NCI-H2081 (cell line): ENCODE measurements at places on chromosomes 2 and 18.

DNA sequence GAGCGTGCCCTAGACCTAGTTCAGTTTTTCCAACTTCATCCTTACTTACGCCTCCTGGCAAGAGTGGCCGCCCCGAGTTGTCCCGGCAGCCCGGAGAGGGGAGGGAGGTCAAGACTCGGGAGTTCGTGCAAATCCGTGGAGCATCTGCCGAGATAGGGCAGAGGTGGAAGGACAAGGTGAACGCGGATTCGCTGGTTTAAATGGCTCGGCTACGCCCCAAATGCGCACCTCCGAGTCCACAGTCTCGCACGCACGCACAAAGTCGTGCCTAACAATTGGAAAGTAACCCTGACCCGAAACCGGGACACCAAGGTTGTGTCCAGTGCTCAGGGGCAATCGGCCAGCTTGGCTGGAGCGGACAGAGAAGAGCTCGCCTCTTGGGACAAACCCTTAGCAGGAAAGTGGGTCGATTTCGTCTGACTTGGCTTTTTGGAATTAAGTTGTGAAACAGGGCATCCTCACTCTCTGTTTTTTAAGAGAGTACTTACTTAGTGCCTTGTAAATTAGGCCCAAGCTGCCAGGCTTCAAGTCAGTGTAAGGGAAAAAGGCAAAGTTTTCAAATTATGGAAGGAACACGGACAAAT is 726 bp upstream of the SS18 start:
- no peak for DNase-seq

GRCh38 chr2:96965781-96966514 is 20.4 kb downstream of the FAM178B start:
- DNase-seq: no peak

DNA sequence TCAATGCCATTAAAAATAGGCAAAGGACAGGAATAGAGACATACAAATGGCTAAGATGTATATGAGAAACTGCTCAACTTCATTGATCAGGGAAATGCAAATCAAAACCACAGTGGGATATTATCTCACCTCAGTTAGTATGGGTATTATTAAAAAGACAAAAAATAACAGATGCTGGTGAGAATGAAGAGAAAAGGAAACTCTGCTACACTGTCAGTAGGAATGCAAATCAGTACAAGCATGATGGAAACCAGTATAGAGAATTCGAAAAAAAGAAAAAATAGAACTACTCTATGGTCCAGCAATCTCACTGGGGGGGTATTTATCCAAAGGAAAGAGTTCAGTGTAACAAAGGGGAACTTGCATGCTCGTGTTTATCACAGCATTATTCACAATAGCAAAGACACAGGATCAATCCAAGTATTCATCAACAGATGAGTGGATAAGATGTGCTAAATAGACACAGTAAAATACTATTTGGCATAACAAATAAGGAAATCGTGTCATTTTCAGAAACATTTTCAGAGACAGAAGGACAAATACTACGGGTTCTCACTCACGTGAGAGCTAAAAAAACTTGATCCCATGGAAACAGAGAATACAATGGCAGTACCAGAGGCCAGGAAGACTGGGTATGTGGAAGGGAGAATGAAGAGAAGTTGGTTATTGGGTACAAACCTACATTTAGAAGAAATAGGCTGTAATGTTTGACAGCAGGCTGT is 60.6 kb downstream of the CCDC74A start:
- no peak for DNase-seq

DNA sequence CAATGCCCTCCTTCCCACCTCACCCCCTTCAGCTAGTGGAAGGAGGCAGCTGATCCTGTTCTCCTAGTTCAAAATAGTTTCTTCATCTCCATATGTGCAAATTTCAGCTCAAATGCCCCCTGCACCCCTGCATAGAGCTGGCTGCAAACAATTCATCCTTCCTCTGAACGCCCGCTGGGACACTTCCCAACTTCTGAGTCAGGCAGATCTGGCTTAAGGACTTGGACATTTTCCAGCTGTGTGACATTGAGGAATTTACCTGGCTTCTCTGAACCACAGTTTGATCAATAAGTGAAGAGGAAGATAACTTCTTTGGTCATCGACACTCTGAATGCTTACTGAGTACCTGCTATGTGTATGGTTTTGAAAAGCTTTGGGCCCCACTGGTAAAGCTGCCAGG is 23.5 kb downstream of the PTGR3 start:
- no peak for DNase-seq

DNA sequence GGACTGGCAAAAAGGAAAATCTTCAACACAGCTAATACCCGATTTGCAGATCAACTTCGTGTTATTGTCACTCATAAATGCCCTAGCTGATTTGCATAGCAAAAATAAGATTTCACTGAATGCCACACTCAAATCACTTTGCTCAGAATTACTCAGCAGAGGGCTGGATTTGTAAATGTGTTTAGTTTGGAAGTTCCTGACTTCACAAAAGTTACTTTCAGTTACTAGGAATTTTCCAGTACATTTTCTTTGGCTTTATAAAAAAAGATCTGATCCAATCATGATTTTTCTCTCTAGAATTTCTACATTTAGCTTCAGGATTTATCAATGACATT is 433.3 kb upstream of the ID2 start:
- DNase-seq: no peak

DNA sequence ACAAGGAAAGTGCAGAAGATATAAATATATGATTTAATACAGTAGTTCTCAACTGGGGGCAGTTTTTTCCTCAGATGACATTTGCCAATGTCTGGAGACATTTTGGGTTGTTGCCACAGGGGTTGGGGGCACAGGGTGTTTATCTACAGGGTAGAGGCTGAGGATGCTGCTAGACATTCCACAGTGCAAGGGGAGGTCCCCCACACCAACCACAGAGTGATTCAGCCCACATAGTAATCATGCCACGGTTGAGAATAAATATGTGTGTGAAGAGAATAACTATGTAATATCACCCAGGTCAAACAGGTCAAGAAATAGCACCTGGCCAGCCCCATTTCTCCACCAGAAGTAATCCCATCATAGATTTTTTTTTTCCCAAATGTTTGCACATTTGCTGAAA is 17.9 kb downstream of the DYSF start:
- no peak for DNase-seq

DNA sequence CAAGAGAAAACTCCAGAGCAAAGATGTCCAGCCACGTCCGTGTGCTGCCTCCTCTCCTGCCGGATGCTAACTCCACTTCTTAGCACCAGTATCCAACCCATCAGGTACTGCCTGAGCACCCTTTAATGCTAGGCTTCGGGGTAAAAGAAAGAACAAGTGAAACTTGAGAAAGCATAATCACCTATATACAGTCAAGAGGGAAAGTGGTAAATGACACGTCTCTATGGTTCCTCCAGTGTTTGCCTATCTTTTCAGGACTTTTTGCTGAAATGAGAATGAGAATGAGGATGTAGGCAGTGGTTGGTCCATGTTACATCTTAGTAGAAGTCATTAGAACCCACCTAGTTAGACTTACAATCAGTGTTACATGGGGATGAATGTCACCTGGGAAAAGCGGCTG is 47.9 kb downstream of the EPHA4 start:
- no peak for DNase-seq

DNA sequence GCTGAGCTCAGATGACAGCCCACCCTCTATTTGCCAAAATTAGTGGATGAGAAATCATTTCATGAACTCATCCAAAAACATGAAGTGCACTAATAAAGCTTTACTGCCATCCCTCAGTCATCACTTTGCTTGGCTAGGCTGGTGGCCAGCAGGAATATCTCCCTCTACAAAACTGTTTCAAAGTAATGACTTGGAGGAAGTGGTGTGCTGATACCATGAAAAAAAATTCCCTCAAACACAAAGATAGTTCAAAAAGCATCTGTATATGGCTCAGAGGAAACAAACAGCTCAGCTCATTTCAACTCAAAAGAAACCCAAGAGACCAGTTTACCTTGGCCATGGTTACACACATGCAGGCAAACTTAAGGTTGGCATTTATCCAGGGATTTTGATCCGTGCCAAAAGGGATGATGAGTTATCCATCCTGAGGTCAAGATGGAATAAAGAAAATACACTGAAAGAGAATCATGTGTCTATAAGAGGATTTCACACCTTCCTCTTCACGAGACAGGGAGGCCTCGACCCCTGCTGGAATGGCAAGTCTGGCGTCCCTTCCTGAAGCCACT is 18.4 kb upstream of the WIPF1 start:
- DNase-seq: no peak

DNA sequence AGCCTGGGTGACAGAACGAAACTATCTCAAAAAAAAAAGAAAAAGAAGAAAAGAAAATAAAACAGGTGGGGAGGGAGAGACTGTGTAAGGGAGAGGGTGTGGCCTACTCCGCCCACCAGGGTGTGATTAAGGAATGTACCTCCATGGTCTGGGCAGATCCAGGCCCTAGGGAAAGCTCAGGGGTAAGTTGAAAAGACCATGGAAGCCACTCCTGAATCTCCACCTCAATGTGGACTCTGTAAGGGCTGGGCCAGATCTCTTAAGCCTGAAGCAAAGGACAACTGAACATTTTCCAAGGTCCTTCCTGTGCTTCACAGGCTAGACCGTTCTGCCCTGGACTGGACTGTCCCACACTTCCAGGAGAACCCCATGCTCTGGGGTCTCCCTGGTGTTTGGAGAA is 9.7 kb upstream of the ATG16L1 start:
- DNase-seq: no peak

DNA sequence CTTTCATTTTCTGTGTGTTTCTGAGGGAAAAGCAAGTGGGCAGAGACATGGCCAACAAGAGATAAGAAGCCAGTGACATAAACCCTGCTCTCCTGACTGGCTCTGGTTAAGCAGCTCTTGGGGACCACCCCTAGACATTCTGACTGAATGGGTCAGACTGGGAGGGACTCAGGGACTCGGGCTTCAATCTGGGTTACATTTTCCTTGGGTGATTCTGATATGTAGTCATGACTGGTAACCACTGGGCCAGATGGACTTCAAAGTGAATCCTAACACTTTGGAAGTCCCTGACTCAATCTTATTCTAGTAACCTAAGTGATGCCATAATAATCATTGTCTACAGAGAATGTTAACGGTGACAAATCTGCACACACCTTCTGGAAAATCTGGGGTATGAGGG is 397.8 kb downstream of the NBAS start:
- DNase-seq: no peak

- no peak for DNase-seq
Observed at GRCh38 chr2:238701341-238702206, 146.3 kb upstream of the TWIST2 start.

DNA sequence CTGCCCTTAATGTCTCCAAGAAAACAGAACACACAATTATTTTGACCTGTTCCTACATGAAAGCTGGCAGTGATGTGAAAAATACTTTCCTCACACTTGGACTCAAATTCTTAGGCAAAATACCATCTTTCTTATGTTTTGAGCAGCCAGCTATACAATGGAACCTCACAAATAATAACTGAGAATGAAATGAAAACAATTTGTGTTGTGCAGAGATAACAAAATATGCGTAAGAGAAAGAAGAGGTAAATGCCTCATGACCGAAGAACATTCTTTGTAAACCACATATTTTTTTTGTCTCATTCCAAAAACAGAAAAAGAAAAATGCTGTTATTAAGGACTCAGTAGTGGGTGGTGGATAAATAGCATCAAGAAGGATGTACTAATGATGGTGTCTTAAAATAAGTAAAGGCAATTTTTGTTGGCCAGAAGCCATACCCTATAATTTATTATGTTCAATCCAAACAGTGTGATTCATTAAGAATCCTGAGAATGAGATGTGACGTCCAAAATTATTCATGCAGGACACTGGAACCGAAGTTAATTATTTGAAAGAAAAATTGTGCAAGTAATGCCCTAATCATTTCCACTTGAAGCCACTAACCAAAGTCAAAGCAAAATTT is 193.0 kb upstream of the NETO1 start:
- DNase-seq: no peak

DNA sequence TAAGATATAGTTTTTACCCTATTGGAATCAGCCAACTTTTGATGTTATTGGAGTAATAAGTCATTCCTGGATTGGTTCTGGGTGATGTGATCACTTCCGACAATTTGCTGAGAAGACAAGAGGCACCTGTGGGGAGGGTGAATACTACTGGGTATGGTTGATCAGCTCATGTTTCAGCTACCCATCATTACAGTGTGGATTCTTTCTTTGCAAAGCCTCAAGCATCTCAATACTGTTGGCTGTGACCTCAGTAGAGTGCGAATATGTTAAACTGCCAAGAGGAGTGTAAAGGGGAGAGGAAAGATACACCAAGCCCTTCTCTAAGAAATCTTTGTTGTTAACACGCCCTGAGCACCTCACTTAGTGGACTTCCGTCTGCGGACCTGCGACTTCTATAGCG is 317.7 kb downstream of the TDRD15 start:
- no peak for DNase-seq

GRCh38 chr2:119548516-119549120 is 4.4 kb downstream of the CFAP221 start:
- DNase-seq: no peak
